ENCODE measurements at places on chromosomes 2 and 18. TPM values are rescaled to one million over a fixed set of nuclear protein-coding genes. Genes with fewer than 3 reads are reported as not detected.

GRCh38 chr2:9114458-9114857 is 92.2 kb upstream of the ASAP2 start:
- H3K4me3 ChIP-seq, result no peak overlapping the region
- H3K36me3 ChIP-seq, result no peaks in the 10 kb centered on the region

The CD28 gene
- total RNA-seq, result 0.05 TPM

DNA sequence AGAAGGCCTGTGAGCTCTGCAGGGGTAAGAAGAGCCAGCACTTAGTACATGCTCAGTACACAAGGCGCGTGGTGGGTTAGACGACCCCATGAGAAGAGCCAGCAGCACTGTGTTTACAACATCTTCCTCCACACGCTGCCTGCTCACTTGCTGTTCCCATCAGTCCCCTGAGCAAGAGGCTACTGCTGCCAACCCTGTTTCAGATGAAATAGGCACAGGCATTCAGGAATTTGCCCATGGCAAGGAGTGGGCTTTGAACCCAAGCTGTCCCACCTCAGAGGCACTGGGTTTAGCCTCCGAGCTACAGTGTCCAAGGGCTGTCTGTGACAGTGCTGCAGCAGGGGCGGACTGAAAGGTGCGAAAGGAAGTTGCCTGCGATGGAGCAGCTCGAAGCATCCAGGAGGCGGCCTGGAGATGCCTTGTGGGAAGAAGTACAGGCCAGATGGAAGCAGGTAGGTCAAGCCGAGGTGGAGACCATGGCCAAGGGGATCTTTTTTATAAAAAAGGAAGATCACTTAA is 121.5 kb upstream of the PXDN start:
- no peak overlapping the region for H3K4me3 ChIP-seq
- H3K27me3 ChIP-seq, result peaks cover 6% of the 10 kb centered on the region
- H3K4me1 ChIP-seq, result no peaks in the 10 kb centered on the region
- H3K36me3 ChIP-seq, result no peaks in the 10 kb centered on the region

GRCh38 chr2:225073198-225073597 is 30.9 kb upstream of the DOCK10 start:
- H3K36me3 ChIP-seq, result no peaks in the 10 kb centered on the region
- no peak overlapping the region for H3K27ac ChIP-seq
- H3K4me1 ChIP-seq, result no peaks in the 10 kb centered on the region

The SIX3 gene
- not detected for total RNA-seq

The AGAP1 gene
- 40.1 TPM for total RNA-seq

The TCF23 gene
- total RNA-seq, result 8.5 TPM

- H3K36me3 ChIP-seq, result no peaks in the 10 kb centered on the region
- H3K27ac ChIP-seq, result no peak overlapping the region
- H3K4me3 ChIP-seq, result no peak overlapping the region
- H3K4me1 ChIP-seq, result no peaks in the 10 kb centered on the region
- DNase-seq, result no peak
These were observed 437.7 kb downstream of the PTPRM start for GRCh38 chr18:8004792-8005191.

The RAX gene
- total RNA-seq, result 0.23 TPM

- H3K4me1 ChIP-seq, result peaks cover 3% of the 10 kb centered on the region
- H3K4me3 ChIP-seq, result no peak overlapping the region
- H3K27me3 ChIP-seq, result no peaks in the 10 kb centered on the region
- H3K36me3 ChIP-seq, result no peaks in the 10 kb centered on the region
These were observed 5.4 kb upstream of the HPCAL1 start for GRCh38 chr2:10297191-10297830.

GRCh38 chr2:158004126-158004764 is 97.4 kb upstream of the UPP2 start:
- H3K27ac ChIP-seq, result no peak overlapping the region
- no peaks in the 10 kb centered on the region for H3K27me3 ChIP-seq
- DNase-seq, result no peak

The OTOS gene
- total RNA-seq, result not detected

DNA sequence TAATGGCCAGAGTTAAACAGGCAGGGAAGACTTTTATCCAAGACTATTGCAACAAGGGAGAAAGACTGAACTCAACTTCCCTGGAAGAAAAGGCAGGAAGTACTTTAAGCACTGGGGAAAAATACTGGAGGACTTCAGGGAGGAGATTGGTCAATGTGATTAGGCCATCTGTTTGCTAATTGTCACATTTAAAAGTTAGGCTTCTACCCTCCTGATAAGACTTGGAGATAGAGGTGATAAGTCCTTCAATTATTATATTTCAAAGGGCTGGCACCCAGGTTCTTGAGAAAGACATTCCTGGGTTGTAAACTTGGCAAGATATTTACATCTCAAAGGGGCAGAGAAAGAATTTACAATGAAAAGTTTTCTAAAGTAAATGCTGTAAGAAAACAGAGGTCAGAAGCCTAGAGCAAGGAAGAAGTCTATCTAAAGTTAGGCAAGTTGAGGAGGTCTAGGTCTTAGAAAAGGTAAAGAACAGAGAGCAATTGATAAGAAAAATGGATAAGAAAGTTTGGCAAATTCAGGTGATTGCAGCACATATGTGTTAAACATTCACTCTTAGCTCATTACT is 48.4 kb downstream of the DTNA start:
- H3K27ac ChIP-seq, result no peak overlapping the region
- H3K36me3 ChIP-seq, result no peaks in the 10 kb centered on the region
- DNase-seq, result no peak
- H3K27me3 ChIP-seq, result no peaks in the 10 kb centered on the region
- no peak overlapping the region for H3K4me3 ChIP-seq

DNA sequence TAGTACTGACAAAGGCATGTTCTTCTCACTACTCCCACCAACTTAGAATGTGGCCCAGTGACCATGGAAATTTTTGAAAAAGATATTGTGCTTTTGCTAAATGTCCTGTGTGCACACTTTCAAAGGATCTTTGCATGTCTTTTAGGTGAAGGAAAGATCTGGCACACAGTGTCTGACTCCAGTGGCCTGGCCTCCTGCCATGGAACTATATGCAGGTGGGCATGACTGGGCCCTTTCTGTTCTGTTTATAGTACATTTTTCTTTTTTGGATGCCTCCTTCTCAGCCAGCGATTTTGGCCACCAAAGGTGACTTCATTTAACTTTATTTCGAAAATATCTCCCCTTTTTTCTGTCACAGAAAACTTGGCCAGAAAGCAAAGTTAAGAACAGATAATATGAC is 999.7 kb upstream of the PIK3C3 start:
- no peak overlapping the region for H3K27ac ChIP-seq
- H3K27me3 ChIP-seq, result no peaks in the 10 kb centered on the region
- DNase-seq, result no peak
- H3K4me1 ChIP-seq, result no peaks in the 10 kb centered on the region

DNA sequence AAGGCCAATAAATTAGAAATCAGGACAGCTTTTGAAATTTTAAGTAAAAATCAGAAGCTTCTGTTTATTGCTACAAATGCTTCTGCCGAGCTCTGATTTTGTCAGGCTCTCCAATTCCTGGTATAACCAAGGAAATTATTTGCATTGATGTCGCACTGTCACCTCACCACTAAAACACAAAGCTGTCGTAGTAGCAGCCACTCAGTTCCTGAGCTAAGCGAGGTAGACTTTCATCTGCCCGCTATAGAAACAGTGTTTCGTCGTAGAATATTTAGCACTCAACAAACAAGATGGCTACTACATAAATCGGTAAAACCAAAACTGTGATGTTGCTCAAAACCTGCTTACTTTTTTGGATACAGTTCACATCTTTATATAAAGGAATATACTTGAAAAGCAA is 141.3 kb upstream of the FOSL2 start:
- no peak overlapping the region for H3K27ac ChIP-seq
- H3K4me1 ChIP-seq, result no peaks in the 10 kb centered on the region
- no peaks in the 10 kb centered on the region for H3K36me3 ChIP-seq
- DNase-seq, result no peak
- H3K4me3 ChIP-seq, result no peak overlapping the region

The PTMA gene
- 418 TPM for total RNA-seq

The KLHL29 gene
- total RNA-seq, result 23.3 TPM

DNA sequence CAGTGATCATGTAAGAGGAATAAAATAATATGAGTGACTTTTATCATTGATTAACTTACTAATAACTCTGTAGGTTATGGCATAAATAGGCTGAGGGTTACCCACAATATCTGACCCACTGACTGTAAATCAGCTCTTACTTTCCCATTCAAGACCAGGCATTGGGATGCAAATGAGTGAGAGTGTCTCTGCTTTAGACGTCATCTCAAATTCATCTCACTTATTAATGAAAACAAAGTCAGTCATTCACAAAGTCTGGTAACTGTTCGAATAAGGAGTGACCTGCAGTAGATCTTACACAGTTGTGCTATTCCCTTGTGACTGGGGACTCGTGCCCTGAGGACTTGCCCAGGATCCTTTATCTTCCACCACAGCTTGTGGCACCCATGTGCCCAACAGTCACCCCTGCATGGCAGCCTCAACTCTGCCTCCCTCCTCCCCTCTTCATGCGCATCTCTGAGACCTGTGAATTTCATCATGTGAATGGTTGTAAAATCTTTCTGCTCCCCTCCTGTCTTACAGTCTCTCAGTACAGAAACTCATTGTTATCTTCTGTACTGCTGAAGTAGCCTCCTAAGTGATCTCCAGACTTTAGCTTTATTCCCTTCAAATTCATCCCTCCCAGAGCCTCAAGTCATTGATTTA is 131.4 kb downstream of the ARHGAP28 start:
- H3K27ac ChIP-seq, result no peak overlapping the region
- DNase-seq, result no peak
- no peak overlapping the region for H3K4me3 ChIP-seq
- no peaks in the 10 kb centered on the region for H3K36me3 ChIP-seq

DNA sequence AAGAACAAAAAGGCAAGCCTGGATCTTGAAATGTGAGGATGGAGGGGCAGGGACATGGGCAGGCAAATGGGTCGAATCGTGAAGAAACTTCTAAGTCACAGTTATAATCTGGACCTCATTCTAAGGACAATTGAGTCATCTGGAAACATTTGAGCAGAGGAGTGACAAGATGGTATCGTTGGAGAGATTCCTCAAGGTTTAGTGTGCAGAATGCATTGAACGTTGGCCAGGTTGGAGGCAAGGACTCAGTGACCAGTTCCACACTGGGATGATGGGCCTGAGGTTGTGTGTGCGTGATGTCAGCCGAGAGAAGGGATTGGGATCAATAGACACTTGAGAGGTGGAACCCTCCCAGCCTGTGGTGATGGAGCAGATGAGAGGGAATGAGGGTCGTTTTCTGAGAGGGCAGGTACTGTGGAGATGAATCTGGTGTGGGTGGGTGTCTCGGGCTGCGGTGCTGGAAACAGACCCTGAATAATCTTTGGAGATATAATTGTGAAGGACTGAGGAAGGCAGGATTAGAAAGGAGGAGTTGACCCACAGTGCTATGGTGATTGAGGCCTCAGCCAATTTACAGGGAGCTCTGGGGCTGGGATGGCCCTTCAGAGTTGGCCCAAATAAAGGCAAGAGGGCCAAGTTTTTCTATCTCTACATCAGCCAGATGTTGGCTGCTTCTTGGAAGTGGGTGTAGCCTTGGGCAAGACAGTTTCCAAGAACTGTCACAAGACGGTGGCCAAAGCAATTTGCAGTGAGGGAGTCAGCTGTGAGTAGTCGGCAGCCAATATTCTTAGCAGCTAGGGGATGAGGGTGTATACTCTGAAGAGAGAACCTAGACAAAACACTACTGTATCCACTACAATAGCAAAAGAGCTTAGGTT is 5.8 kb upstream of the ZNF532 start:
- H3K4me1 ChIP-seq, result no peaks in the 10 kb centered on the region
- no peak for DNase-seq
- H3K27ac ChIP-seq, result peak overlapping the region; percentile 100
- no peak overlapping the region for H3K4me3 ChIP-seq
- H3K27me3 ChIP-seq, result no peaks in the 10 kb centered on the region

DNA sequence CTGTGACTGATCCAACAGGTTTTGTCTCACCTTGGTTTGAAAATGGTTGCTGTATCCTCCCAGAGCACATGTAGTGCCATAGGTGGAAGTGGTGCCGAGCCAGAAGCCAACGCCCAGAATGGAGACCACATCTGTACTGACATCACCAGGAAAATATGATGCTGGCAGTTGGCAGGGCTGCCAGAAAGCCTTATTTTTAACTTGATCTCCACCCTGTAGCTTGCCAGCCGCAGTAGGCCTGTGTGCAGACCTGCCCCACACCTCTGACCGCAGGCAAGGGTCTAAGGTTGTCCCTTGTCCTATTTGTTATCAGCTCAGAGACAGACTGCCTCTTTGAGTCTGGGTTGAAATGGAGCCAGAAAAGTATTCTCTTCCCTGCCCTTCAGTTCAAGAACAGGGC is 123.5 kb upstream of the EML6 start:
- peak; percentile 56 for DNase-seq
- no peak overlapping the region for H3K4me3 ChIP-seq
- peak overlapping the region; percentile 14 for H3K27ac ChIP-seq
- no peaks in the 10 kb centered on the region for H3K27me3 ChIP-seq
- peaks cover 7% of the 10 kb centered on the region for H3K4me1 ChIP-seq
